ENCODE measurements at places on chromosomes 3 and 15.

DNA sequence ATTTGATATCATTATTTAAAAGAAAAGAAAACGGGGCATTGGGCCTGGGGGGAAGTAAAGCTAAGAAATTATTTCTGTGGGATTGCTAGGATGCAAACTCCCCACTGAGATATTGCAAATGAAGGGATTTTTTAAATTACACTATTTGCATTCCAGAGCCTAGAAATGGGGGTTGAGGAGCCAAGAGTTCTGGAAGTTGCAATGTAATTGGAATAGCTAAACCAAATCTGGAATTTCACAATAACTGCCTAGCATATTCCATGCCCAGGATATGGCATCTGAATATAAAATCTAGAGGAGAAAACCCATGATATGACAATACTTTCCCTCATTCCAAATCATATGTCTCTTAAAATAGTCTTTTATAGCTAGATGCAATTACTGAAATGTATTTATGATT lies 93.0 kb downstream of the CADM2 start:
- no peaks in the 10 kb centered on the region for H3K4me1 ChIP-seq
- H3K4me3 ChIP-seq: no peak overlapping the region
- no peaks in the 10 kb centered on the region for H3K36me3 ChIP-seq
- H3K27me3 ChIP-seq: no peaks in the 10 kb centered on the region

DNA sequence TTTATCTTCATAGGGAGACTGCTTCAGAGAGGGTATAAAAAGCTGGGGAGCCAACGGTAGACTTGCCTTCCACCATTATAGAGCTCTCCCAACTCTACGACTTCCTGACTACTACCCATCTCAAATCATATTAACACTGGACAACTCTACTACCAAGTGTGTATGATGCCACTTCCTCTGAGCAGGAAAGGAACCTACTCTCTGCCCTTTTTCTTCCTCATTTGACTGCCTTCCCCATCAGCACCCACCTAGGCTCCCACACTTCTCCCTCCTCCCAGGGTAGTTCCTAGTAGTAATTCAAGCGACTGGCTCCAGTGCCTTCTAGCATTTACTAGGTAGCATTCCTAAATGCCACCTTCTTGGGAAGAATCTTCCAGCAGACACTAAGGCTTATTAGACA lies 24.5 kb upstream of the TBL1XR1 start:
- H3K27ac ChIP-seq: no peak overlapping the region
- H3K27me3 ChIP-seq: no peaks in the 10 kb centered on the region
- DNase-seq: no peak
- H3K36me3 ChIP-seq: no peaks in the 10 kb centered on the region

DNA sequence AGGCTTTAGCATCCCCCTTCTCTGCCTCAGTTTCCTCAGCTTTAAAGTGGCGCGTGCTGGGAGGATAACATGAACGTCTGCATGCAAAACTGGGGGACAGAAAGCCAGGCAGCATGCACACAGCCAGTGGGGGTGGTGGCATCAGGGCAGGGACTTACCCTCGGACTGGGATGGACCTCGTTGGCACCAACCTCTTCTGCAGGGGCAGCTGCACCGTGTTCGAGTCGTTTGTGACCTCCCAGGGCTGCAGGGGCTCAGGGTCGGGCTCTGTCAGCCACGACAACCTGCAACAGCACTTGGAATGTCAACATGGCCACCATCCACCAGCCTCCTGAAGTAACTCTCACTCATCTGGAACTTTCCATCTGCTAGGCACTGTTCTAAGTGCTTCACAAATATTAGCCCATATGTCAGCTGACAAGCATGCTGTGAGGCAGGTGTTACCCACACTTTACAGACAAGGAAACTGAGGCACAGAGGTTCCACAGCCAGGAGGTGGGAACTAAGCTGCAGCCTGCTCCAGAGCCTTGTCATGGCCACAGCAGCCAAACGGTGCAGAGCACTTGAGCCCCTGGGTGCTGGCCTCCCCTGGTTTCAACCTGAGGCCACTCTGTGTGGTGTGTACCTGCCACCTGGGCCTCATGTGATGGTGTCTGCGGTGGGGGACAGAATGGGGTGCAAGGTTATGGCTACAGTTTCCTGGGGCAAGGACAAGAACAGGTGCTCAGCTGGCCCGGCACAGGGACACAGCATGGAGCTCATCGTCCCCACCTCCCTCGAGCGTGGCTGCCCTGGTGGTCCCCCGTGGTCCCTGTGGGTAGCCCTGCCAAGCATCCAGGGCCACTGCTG lies 6.7 kb downstream of the C3orf22 start:
- no peaks in the 10 kb centered on the region for H3K4me1 ChIP-seq
- peak; percentile 43 for DNase-seq
- H3K27me3 ChIP-seq: no peaks in the 10 kb centered on the region
- H3K36me3 ChIP-seq: no peaks in the 10 kb centered on the region
- no peak overlapping the region for H3K4me3 ChIP-seq

GRCh38 chr3:153617463-153617862 lies 455.4 kb downstream of the RAP2B start:
- H3K36me3 ChIP-seq: no peaks in the 10 kb centered on the region
- no peaks in the 10 kb centered on the region for H3K27me3 ChIP-seq
- DNase-seq: no peak
- no peak overlapping the region for H3K27ac ChIP-seq

GRCh38 chr15:70024521-70024920 lies 73.2 kb downstream of the TLE3 start:
- no peaks in the 10 kb centered on the region for H3K36me3 ChIP-seq
- H3K27me3 ChIP-seq: no peaks in the 10 kb centered on the region

DNA sequence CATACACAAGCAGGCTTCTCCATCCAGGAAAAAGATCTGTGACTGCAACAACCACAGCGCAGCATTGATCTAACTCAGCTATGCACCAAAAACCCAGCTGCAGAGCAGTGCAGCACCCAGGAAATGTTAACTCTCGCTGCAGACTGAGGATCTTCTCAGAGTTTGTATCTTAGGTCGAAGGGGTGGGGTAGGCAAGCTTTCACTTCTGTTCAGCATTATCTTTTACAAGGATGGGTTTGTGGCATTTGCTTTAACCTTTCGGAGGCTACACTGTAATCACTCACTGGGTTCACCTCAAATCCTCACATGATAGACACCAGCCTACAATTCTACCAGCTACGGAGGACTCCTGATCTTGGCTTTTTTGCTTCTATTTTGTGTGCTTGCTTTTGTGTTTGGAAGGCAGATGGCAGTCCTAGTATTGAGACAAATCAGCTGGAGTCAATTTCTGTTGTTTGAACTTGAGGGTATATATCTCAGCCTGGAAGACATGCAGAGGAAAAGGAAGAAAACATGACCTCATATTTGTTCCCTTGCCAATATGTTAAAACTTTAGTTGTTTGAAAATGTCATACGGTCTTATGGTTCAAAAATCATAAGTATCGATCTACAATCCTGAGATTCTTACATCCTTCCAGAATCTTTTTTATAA lies 25.2 kb downstream of the LRRK1 start:
- H3K27ac ChIP-seq: no peak overlapping the region
- no peaks in the 10 kb centered on the region for H3K36me3 ChIP-seq
- no peaks in the 10 kb centered on the region for H3K27me3 ChIP-seq
